ENCODE measurements at places on chromosomes 2 and 18.

DNA sequence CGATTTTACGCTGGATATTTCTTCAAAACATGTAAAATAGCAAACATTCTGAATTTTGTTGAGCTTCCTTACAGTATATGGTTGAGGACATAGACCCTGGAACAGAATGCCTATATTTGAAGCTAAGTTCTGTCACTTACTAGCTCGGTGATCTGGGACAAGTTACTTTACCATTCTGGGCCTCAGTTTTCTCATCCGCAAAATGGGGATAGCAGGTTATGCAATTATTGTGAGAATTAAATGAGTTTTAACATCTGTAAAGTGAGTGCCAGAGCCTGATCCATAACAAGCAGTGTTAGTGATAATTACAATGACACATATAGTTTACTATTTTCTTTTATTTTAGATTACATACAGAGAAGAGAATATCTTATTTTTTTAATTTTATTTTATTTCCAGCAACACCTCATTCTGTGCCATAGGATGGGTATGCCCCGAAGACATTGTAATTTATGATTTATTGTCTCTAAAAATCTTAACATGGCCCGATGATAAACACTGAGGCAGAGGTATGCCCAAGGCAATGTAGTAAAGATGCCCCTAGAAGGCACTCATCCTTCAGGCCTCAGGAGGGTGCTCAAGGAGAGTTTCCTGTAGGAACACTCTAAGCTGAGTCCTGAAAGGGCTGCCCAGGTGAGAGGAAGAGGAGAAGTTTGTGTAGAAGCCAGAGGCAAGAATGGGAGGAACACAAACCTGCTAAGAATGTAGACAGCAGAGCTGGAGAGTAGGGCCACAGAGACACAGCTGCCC, 250.9 kb downstream of the BCL11A start:
- DNase-seq: no peak

- no peak for DNase-seq
These were observed 50.0 kb upstream of the SCG2 start for GRCh38 chr2:223652122-223652521.

DNA sequence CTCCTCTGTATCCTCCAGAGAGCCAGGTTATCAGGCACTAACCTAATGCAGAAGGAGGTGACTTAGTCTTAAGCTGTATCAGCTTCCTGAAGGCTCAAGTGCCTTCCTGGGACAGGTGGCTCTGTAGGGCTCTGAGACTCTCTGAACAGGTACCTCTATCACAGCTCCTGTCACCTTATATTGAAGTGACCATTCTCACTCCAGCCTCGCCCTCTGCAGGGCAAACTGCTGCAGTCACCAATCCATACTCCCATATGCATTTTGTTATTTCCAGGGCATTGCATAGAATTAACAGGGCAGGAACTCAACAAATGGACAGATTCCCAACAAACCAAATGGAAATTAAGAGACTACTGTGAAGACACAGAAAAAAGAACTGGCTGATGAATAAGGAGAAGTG, 203.0 kb upstream of the REV1 start:
- DNase-seq: no peak

DNA sequence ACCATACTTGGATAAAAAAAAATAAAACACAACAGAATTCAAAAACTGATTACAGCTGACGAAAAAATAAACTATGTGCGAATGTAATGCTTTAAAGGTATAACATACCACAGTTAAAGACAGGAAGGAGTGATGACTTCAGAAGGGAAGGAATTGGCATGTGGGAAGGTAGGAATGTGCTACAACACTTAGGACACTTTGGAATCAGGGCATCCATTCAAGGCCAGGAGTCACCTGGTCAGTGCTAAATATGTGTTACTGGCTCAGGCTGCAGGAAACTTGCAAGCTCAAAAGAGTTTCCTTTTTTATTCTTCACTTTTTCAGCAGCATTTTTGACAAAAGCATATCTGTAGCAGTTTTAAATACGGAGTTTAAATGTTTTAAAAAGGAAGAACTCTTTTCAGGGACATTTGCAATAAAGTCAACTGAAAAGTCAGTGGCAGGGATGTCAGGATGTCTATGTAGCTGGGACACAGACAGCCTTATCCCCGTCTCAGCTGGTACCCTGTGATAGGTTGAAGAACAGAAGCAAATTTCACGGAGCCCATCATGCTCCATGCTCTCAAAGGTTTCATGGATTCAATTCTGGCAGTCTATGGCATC, 138.0 kb upstream of the KLHL14 start:
- no peak for DNase-seq

DNA sequence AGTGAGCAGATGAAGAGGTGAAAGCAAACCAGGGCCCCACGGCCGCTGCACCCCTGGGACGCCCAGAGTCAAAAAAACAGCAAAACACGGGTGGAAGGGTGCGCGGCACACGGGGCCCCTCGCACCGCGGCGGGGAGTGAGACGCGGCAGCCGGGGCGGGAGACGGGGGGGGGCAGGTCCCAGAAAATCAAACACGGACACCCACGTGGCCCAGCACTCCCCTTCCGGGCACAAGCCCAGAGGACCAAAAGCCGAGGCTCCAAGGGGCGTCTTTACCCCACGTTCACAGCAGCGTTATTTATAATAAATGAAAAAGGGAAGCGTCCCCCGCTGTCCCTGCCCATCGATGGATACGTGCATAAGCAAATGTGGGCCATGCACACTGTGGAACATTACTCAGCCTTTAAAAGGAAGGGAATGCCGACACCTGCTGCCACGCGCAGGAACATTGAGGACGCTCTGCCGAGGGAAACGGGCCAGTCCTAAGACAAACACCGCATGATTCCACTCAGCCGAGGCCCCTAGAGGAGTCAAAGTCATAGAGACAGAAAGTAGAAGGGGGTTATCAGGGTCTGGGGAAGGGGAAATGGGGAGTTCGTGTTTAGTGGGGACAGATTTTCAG, 677 bp upstream of the COPS9 start:
- no peak for DNase-seq

GRCh38 chr18:59575995-59576394, 121.2 kb downstream of the CCBE1 start:
- no peak for DNase-seq
